ENCODE measurements at places on chromosomes 16 and 17. TPM values are rescaled to one million over a fixed set of nuclear protein-coding genes. Genes with fewer than 3 reads are reported as not detected.
A peak's percentile ranks its signal among the peaks of the same experiment; 100 is the strongest.

ACADVL gene
- 288 TPM for total RNA-seq

DPEP3 gene
- 0.18 TPM for total RNA-seq

DNA sequence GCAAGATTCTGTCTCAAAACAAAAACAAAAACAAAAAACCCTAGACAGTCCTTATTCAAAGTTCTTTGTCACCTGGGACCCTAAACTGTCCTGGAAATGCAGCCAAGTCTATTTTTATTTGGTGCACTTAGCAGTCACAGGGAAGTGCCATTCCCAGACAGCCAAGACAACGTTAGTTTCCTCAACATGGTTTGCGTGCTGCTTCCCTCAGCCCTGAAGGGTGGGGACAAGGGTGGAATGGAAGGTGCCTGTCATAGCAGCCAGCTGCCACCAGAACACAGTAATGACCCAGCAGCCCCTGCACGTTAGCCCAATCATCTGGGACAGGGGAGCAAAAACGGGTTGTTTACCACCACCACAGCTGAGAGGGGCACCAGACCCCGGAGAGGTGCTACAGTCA lies 16.9 kb downstream of the CREBBP start:
- H3K36me3 ChIP-seq: no peaks in the 10 kb centered on the region
- peaks cover 83% of the 10 kb centered on the region for H3K4me1 ChIP-seq
- no peaks in the 10 kb centered on the region for H3K27me3 ChIP-seq
- H3K27ac ChIP-seq: no peak overlapping the region
- DNase-seq: no peak
- H3K4me3 ChIP-seq: no peak overlapping the region

DNA sequence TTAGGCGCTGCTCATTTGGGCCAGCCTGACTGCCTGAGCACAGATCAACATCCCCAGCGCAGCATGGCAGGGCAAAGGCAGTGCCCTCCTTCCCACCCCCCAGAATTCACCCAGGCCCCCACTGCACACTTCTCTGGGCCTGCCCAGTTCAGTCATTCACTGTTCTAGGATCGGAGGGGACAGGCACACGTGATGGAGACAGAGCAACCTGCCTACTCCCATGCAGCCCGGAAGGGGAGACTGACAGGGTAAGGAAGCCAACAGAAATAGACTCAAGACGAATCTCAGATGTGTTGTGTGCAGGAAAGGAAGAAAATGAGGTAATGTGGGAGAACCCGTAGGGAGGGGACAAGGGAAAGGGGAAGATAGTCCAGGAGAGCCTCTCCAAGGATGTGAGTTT lies 59.2 kb upstream of the LYRM9 start:
- no peak for DNase-seq
- no peaks in the 10 kb centered on the region for H3K36me3 ChIP-seq
- H3K27me3 ChIP-seq: no peaks in the 10 kb centered on the region
- no peak overlapping the region for H3K27ac ChIP-seq
- H3K4me1 ChIP-seq: no peaks in the 10 kb centered on the region

DNA sequence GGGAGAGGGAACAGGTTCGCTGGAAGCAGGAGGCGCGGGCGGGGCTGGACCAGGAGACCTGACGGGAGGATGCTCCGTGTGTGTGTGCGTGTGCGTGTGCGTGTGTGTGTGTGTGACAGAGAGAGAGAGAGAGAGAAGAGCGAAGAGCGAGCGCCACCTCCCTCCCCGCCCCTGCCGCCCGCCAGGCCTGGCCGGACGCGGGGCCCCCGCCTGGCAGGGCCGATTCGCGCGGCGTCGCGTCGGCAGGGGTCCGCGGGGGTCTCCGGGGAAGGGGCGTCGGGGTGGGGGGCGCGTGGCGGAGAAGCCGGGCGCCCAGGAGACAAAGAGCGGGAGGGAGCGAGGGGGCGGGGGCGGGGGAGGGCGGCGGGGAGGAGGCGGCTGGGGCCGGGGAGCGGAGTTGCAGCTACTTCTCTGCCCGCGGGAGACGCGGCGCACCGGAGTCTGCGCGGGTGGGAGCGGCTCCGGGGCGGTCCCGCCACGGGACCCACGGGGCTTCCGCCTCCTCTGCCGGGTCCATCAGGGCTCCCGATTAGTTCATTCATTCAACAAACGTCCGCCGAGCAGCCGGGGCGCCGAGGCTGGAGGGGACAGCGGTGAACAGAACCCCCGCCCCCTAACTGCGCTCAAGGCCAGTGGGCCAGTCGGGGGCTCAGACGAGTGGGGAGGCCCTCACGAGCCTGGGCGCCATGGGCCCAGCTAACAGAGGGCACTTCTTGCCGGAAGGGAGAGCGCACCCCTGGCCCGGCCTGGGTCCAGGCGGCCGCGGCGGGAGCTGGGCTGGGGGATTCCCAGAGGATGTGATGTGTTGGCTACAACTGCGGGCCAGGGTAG lies at the start of gene SAMD14:
SAMD14 (minus strand) TSS at position 433 of the 831 bp plus-strand sequence. CDS start 5,201 bp downstream, outside the sequence.
- no peak within 1 kb of the TSS for H3K27ac ChIP-seq
- H3K36me3 ChIP-seq: peaks cover 5% of the 10 kb centered on the region
- peaks cover 16% of the 10 kb centered on the region for H3K4me1 ChIP-seq
- peak; percentile 47 for DNase-seq

DNA sequence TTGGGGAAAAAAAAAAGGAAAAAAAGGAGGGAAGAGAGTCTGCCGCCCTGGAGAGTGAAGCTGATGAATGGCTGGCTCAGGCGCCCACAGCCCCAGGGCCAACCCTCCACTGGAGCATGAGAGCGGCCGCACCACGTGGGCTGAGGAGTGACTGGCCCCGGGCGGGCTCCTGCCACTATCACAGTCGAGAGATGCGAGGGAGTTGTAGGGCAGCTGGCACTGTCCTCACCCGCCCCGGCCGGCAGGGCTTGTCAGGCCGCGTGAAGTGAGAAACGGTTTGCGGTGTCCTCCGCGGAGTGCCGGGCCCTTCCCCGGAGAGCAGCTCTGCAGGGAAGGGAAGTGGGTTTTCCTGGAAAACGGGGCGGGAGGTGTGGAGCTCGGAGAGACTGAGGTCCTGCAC lies 45.9 kb downstream of the JPH3 start:
- no peaks in the 10 kb centered on the region for H3K4me1 ChIP-seq
- H3K4me3 ChIP-seq: no peak overlapping the region
- no peak for DNase-seq

DNA sequence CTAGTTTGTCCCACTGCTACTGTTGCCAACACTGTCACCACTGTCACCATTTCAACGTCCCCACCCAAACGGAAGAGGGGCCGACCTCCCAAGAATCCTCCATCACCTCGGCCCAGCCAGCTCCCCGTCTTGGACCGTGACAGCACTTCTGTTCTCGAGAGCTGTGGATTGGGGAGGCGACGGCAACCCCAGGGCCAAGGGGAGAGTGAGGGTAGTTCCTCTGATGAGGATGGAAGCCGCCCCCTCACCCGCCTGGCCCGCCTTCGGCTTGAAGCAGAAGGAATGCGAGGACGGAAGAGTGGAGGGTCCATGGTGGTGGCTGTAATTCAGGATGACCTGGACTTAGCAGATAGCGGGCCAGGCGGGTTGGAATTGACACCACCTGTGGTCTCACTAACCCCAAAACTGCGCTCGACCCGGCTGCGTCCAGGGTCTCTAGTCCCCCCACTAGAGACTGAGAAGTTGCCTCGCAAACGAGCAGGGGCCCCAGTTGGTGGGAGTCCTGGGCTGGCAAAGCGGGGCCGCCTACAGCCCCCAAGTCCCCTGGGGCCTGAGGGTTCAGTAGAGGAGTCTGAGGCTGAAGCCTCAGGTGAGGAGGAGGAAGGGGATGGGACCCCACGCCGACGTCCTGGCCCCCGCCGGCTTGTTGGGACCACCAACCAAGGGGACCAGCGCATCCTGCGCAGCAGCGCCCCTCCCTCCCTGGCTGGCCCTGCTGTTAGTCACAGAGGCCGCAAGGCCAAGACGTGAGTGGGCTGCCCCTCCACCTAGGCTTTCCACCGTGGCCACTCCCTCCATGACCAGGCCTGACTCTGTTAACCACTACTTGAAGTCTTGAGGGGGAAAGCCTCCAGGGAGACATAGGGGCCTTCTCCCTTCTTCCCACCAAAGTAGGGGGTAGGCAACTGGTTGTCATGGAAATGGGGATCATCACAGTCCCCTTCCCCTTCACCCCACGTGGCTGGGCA lies 9.0 kb upstream of the PHKG2 start:
- H3K36me3 ChIP-seq: peaks cover 41% of the 10 kb centered on the region
- H3K27me3 ChIP-seq: no peaks in the 10 kb centered on the region
- no peak for DNase-seq
- H3K4me1 ChIP-seq: no peaks in the 10 kb centered on the region
- H3K4me3 ChIP-seq: no peak overlapping the region

- H3K4me3 ChIP-seq: no peak overlapping the region
- DNase-seq: no peak
- H3K4me1 ChIP-seq: no peaks in the 10 kb centered on the region
- no peaks in the 10 kb centered on the region for H3K36me3 ChIP-seq
Observed at GRCh38 chr17:61048376-61049106, 351.1 kb upstream of the TBX2 start.

Measured in CD8-positive, alpha-beta memory T cell (primary cell).